ENCODE measurements at places on chromosomes 6 and 20.

- DNase-seq = no peak
Observed at GRCh38 chr20:25206548-25206947, 11.0 kb downstream of the ENTPD6 start.

GRCh38 chr6:161057103-161058091, 65.8 kb downstream of the MAP3K4 start:
- no peak for DNase-seq

DNA sequence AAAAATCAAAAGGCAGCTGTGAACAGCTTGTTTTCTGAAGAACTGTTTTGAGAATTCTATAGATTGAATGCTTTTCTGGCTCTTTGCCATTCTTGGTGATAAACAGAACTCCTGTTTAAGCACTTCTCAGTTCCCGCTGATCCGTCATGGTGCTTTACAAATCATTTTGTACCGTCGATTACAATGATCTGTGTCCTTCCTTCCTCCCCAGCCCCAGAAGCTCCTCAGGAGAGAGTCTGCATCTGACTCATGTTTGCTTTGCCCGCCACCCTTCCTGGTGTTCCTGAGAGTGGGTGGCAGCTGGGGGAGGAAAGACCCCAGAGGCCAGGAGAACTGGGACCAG, 538.6 kb upstream of the MARCKS start:
- peak; percentile 86 for DNase-seq

DNA sequence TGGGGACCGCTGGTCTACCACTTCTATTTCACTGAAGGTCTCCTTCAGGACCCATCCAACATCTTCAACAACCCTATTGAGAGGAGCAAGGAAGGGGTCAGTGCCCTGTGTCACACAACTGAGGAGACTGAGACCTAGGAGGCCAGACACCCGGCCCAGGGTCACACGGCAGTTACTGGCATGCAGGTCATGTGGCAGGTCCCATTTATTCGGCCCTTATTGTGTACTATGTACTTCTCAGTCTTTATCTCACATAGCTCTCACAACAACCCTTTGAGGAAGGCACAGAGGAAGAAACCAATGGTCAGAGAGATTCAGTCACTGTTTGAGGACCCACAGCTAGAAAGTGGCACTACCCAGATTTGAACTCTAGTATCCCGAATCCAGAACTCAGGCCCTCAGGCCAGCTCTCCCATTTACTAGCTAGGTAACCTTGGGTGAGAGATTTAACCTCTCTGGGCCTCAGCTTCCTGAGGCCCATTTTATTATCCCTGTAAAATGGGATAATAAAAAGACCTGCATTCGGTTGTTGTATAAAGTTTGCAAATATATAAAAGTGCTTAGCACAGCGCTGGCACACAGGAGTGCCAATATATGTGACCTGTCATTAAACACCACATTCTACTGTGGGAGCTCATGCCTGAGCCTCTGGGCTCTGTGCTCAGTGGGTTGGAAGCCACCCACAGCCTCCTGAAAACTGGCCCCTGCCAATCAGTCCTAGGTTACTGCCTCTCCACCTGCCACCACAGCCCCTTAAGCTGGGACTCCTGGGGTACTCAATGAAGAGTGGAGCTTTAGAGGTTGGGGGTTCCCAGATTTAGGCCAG, 15.8 kb downstream of the TFEB start:
- no peak for DNase-seq

- no peak for DNase-seq
Observed at GRCh38 chr20:14069796-14070195, 74.5 kb downstream of the MACROD2 start.

GRCh38 chr20:8019246-8019997, at the start of gene TMX4:
TSS of gene TMX4 (minus strand) at chr20:8019761. CDS start at chr20:8019613, 148 bp downstream.
- DNase-seq = peak; percentile 96

DNA sequence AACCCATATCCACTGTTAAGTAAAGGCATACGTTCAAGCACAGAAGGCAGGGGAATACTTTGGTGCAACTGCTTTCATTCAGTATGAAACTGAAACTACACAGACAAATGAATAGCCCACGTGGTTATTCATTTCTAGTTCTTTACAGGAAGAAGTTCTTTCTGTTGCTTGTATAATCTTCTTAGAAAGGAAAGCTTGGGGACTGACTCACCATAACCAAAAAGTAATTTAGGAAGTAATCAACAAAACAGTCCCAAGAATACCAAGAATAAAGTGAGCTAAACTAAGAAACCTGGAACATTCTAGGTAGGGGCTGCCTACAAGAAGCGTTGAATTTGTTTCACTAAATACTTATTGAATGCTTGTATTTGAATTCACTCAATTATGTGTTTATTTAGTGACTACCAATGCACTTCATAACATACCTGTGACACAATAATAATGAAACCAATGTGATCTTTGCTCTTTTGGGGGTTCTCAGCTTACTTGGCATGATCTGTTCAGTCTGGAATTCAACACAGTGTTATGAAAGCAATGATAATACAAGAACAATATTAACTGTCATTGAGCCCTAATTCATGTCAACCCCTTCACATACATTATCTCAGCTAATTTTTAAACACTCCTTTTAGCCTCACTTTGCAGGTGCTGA, 25.1 kb upstream of the KIAA0408 start:
- DNase-seq = no peak

DNA sequence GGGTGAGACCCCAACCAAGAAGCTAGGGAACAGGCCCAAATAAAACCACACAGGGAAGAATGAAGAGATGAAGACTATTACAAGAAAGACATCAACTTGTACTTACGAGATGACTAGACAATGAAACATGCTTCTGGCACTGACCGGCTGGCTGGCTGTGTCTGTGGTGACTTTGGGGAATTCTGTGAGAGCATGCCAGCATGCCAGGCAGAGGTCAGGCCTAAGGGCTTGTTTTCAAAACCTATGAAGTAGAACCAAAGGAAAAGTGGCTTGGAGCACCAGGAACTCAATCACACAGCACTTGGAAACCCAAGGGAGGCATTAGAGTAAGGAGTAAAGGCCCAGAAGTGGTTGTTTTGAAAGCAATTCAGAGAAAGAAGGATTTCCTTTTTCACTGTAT, 28.4 kb upstream of the GSTA3 start:
- no peak for DNase-seq

GRCh38 chr6:123064038-123064437, 68.0 kb downstream of the CLVS2 start:
- no peak for DNase-seq

DNA sequence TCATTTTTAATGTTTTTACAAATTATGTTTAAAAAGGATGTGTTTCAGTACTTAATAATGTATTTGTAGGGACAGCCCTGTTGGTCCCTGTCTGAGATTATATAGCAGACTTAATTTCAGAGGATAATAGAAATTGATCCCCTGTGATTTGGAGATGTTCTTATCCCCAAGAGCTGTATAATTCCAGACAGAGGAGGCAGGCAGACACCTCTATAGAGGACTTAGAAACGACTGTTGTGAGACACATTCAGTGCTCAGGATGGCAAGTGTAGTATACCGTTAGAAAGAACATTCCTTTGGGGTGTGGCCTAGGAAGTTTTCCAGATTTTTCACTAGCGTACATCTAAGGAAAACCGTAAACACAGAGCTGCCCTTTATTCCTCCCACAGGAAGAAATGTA, 117.8 kb downstream of the MAP3K4 start:
- DNase-seq = no peak

DNA sequence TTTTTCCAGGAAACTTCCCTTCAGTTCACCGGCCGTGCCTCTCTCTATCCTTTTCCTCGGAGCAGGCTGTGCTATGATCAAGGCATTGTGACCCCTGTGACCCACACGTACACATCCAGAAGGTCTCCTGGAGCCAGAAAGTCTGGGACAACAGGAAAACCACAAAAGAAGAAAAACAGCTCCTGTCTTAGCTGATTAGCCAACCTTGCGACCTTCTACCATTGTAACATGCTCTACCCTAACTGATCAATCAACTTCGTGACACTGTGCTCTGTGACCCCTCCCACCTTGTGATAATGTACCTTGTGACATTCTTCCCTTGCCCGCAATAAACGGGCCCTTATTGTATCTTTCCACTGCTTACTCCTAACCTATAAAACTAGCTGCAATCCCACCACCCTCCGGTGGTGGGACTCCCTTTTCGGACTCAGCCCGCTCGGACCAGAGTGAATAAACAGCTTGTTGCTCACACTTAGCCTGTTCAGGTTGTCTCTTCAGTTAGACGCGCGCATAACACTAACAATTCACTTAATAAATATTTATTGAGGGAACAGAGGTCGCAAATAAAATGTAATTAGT, 24.2 kb downstream of the ZNF311 start:
- peak; percentile 91 for DNase-seq

DNA sequence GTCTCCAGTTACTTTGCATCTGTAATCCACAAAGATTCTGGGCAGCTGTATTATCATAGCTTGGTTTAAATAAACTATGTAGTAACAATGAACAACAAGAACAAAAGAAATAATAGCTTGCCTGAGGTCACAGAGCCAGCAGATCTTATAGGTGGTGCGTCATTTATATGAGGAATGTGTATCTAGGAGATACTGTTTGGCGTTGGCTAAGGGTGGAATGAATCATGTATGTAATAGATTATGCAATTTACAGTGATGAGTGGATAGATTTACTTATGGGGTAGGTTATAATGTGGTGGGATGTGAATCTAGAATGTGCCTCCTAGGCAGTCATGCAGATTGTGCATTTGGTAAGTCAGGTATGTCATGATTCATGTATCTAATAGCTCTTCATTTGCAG, 42.8 kb downstream of the HNF4A start:
- no peak for DNase-seq

DNA sequence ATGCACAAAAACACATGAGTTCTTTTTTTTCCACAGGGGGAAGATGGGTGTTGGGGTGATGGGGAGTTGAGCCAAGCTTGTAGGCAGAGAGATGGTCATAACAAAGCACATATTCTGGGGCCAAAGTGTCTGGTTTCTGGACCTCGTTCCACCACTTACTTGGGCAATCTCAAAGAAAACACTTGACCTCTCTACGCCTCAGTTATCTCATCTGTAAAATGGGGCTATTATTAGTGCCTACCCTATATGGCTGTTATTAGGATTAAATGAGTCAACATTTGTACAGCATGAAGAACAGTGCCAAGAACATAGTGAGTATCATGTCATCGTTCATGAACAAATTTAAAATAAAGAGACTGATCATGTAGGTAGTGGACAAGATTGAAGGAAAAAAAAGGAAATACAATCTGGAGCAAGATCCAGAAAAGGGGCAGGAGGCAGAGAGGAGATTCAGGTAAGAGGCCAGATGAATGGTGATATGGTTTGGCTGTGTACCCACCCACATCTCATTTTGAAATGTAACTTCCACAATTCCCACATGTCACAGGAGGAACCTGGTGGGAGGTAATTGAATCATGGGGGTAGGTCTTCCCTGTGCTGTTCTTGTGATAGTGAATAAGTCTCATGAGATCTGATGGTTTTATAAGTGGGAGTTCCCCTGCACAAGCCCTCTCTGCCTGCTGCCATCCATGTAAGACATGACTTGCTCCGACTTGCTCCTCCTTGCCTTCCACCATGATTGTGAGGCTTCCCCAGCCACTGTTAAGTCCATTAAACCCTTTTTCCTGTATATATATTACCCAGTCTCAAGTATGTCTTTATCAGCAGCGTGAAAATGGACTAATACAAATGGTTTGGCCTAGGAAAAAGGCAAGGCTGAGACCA, 14.2 kb downstream of the EEF1E1 start:
- no peak for DNase-seq

DNA sequence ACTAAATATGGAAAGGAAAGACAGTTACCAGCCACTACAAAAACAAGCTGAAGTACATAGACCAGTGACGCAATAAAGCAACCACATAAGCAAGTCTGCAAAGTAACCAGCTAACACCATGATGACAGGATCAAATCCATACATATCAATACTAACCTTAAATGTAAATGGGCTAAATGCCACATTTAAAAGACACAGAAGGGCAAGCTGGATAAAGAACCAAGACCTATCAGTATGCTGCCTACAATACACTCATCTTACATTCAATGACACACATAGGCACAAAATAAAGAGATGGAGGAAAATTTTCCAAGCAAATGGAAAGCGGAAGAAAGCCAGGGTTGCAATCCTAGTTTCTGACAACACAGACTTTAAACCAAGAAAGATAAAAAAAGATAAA, 24.1 kb downstream of the HLA-C start:
- no peak for DNase-seq

- DNase-seq = no peak
Observed at GRCh38 chr6:160192840-160193239, 65.8 kb downstream of the SLC22A2 start.

DNA sequence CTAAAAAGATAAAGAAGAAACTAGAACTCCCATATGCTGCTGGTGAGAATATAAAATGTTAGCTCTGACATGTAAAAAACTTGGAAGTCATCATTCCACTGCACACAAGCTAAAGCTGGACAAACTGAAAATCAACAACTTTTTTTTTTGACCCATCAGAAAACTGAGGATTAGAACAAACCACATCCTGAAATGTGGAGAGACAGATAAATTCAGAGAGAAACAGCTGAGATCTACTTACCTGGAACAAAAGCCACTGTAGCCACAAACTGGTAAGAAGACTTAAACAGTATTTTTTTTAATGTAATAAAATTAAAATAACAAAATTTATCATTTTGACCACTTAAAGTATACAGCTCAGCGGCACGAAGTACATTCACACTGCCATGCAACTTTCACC, 408.5 kb upstream of the RGS17 start:
- DNase-seq = no peak

GRCh38 chr6:1702580-1703051, 92.9 kb downstream of the FOXC1 start:
- no peak for DNase-seq

DNA sequence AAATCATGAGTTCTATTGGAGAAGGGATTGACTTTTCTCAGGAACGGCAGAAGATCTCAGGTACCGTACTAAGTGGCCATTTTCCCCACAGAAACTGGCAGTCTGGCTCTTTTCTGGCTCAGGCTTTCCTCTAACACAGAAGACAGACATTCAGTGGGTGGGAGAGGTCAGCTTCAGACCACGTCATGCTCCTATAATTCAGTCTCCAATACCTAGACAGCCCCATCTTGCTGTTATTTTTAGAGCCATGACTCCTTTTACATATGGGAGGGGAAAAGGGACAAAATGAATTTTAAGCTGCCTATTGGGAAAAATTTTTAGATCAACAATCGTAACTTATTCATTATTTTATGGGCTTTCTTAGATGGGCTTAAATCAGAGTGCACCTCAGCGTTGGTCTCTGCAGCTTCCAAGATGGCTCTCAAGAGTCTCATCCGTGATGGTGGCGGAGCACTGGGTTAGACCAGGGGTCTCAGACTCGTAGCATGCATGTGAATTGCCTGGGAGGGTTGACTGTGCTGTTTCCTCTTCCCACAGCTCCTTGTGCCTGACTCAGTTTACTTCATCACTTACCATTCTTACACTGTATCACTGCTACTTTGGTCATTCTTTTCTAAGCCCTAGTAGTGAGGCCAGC, 86.9 kb downstream of the TCP11 start:
- no peak for DNase-seq

GRCh38 chr6:107870381-107870780, 46.3 kb upstream of the SCML4 start:
- DNase-seq = no peak

- DNase-seq = no peak
Observed at GRCh38 chr6:78347191-78347916, 520.0 kb upstream of the IRAK1BP1 start.

- no peak for DNase-seq
Observed at GRCh38 chr6:37776566-37776965, 43.0 kb upstream of the ZFAND3 start.

- peak; percentile 74 for DNase-seq
Observed at GRCh38 chr6:31441365-31442267, 38.2 kb downstream of the MICA start.
